T-helper 22 cell (primary cell): ENCODE measurements at places on chromosomes 4 and X.

DNA sequence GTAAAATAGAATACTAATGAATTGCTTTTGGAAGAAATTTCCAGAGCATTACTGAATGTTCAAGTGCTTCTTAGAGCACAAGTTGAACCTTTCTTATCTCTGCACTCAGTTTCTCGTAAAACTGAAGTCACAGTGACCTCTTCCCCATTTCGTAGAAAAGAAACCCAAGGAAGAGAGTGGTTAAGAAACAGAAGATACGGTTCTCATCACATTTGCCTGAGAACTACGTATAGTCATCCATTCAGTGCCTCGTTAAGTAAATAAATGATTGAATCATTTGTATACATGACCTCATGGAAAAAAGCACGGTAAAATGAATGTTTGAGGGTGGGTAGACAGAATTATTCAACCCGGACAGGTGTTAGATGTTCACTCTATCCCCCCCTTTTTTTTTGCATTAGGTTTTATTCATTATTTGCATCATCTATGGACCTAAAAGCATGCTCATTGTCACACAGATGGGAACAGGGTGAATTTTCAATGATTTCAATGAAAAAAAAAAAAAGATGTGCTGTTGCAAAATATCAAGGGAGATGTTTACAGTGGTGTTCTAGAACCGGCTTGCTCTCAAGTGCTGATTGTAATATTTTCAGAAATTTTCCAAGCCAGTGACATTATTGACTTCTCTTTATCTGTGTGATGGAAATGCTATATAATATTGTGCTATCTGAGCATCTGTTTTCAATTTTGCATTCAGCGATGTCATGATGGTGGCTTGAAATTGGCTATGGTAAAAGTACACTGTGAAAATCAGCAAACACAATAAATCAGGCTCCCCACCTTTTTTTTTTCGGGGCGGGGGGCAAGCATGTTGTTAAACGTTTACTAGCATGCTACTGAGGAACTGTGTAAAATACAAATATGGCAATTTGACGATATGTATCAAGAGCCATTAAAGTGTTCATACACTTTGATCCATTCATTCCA lies 4.3 kb downstream of the RHOH start:
- no peak for DNase-seq

GRCh38 chr4:48133669-48134068 lies 381 bp downstream of the TXK start:
- DNase-seq = no peak

- no peak for DNase-seq
These were observed 119.1 kb upstream of the OTUD4 start for GRCh38 chr4:145299380-145300076.

DNA sequence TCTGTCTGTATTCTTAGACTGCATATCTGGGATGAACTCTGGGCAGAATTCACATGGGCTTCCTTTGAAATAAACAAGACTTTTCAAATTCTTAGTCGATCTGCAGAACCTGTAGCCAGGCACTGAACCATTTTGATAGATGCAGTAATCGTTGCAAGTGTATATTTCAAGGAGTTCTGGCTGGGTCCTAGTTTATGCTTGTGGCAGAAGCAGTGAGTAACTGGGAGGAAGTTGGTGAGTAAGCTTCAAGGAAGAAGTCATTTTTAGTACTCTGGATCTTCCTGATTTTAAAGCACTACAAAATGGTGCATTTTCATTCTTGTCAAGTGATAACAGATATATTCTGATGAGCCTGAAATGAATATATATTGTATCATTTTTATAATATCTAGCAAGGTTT lies 9.5 kb downstream of the HPRT1 start:
- DNase-seq = no peak
